ENCODE measurements at places on chromosomes 5 and 9.

DNA sequence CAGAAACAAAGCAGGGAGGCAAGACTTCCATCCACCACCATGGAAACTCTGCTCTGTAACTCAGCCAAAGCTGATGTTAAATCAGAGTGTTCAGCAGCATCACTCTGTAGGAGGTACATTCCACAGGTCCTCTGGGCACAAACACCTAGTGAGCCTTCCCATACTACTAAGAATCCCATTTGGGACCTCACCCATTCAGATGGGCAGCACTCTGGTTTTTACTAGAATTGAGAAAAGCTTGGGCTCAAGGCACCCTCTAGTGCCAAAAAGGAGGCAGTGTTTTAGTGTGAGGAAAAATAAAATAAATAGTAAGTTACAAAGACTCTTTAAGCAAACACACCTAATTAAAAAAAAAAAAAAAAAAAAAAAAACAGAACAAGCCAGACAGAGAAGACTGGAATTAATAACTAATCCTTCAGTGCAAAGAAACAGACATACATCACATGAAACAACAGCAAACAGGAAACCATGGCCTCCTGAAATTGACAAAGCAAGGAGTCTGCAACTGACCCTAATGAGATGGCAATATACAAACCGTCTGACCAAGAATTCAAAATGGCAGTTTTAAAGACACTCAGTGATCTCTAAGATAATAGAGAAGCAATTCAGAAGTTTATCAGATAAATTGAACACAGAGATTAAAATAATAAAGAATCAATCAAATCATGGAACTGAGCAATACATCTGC is 159.5 kb downstream of the GNA14 start:
- DNase-seq, result peak; percentile 34

- DNase-seq, result no peak
Observed at GRCh38 chr5:6652025-6652424, 18.8 kb downstream of the SRD5A1 start.

GRCh38 chr5:66989286-66989685 is 207.3 kb downstream of the CD180 start:
- peak; percentile 9 for DNase-seq

DNA sequence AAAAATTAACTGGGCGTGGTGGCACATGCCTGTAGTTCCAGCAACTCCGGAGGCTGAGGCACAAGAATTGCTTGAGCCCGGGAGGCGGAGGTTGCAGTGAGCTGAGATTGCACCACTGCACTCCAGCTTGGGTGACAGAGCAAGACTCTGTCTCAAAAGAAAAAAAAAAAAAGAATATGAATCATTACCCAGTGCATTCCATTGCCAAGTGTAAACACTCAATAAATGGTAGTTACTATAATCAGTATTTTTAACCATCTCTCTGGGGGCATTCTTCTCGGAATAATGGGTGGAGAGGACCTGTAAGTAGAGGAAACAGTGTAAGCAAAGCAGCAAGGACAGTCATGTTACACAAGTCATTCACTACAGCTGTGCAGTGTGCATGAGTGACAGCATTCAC is 13.8 kb upstream of the RANBP17 start:
- no peak for DNase-seq

GRCh38 chr5:80912479-80912878 is 47.7 kb upstream of the RASGRF2 start:
- DNase-seq, result no peak

DNA sequence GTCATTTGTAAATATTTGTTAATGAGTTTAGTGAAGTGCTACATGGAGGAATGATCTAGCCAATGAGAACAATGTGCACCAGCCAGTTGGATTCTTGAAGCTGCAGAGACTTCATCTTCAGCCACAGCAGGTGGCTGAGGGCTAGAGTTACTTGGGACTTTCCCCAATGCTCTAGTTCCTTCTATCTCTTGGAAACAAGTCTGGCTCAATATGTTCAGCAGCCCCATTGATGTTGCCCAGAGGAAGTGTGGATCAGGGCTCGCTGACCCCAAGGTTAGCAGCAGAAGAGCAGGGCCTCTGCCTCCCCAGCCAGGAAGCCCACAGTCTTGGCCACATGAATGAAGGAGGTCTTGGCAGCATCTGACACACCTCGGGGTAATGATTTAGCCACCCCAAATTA is 117.5 kb downstream of the SLC1A3 start:
- DNase-seq, result no peak

GRCh38 chr9:121537283-121537682 is 37.6 kb upstream of the GGTA1 start:
- DNase-seq, result no peak

DNA sequence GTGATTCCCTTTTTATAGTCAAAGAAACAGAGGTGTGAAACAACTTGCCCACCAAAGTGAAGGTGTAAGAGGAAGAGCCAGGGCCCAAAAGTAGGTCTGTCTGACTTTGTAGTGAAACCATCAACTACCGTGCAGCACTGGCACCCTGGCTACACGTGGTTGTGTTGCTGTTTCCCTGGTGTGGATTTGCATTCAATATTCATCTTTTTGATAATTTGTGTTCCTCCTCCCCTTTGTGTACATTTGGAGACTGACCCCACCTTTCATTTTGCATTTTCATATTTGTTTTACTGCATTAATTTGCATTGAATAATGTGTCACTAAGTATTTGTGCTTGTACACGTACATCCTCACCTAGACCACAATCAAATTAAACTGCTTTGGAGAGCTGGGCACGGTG is 873.8 kb upstream of the WWC1 start:
- no peak for DNase-seq

- DNase-seq, result no peak
Observed at GRCh38 chr5:130520211-130520610, 615.9 kb downstream of the CHSY3 start.

All from HCEC 1CT (cell line).